Activated T-helper 9 cell treated with anti-CD3 and anti-CD28 coated beads, Interleukin-2, amount 50 U/mL, for 16 hours (primary cell): ENCODE measurements at places on chromosomes 4 and X.

DNA sequence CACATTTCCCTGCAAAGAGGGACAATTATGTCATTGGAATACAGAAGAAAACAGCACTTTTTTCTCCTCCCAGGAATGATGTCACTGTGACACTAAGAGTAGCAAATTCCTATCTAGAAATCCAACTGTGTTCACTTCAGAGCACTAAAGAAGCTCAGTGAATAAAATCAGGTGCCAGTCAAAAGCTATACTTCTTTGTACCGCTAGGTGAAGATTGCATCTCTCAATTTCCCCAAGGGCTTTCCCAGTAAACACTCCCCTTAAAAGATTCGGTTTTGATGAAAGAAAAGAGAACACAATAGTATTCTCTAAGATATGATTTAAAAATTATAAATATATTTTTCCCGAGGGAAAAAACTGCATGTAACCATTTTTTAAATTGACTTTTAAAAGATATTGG lies 104.7 kb upstream of the MID1 start:
- DNase-seq, result no peak

- DNase-seq, result no peak
Observed at GRCh38 chr4:152380185-152380584, 155.7 kb downstream of the FBXW7 start.

GRCh38 chrX:43958529-43958928 lies 14.7 kb downstream of the NDP start:
- no peak for DNase-seq

GRCh38 chr4:150323406-150324325 lies 245.4 kb downstream of the DCLK2 start:
- no peak for DNase-seq

GRCh38 chrX:9670136-9670814 lies 95.4 kb downstream of the GPR143 start:
- no peak for DNase-seq
